ENCODE measurements at places on chromosomes 12 and 14.

DNA sequence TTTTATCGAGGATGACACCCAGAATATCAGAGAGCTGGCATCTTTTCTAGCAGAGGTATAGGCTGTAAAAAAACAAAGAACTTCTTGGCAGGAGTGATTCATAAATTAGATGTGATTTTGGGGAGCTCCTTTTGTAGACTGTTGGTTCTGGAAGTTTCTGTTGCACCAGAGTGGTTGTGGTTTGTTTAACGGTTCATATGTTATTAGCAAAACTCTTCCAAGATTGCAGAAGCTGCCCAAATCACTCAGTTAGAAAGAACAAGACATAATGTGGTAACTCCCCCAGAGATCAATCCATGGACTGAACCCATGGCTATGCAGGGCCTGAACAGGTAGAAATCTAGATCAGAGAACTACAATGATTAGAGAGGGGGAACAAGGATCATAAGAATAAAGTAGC is 6.7 kb upstream of the RNASE10 start:
- no peak for DNase-seq

DNA sequence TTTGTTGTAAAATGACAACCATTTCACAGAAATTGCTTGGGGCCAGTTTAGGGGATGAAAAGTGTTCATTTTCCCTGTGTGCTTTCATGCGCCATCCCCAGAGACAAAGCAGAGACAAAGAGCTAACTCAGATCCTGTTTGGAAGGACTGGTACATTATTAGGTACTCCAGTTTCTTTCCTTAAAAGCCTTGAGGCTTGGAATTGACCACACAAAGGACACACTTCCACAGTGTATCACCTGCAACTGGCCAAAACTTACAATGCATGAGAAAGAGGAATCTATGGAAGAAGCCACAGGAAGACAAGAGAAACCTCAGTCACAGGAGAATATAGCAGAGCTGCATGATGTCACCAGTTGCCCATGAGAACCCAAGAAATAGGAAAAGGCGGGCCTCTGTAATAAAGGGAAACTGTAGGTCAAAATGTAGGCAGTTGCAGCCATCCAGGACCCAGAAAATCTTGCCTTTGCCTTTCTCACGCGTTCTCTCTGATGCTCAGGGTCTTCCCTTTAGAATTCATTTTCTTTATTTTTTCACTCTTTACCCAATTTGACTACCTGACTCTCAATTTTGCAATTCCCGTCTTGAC is 339.0 kb downstream of the RMST start:
- no peak for DNase-seq

GRCh38 chr14:53714495-53715192 is 242.0 kb downstream of the BMP4 start:
- DNase-seq = no peak

DNA sequence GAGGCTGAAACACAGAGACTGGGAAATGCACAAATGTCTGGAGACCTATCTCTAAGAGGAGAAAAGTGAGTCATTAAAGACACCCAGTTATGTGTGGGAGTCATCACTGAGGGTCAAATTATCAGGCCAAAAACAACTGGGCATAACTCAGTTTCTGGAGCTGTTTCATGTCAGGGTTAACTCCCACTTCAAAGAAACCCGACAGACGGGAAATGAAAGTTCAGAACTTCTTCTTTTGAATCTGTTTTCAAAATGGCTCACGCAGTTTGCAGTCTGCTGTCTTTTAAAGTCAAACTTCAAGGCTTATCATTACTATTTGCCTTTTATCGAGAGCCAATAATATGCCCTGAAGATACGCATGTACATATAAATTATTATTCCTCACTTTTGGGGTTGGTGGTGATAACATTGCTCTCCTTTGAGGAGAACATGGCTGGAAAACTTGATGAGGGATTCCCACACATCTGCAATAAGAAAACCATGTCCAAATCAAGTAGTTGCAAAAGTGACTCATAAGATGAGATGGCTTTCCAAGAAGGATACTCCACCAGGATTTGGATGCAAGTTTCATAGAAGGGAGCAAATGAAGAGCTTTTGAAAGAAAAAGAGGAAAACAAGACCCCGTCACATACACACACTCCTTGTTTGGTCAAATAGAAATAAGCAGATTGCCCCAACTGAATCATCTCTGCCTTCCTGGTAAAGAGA is 341.4 kb downstream of the ADAMTS20 start:
- no peak for DNase-seq

- no peak for DNase-seq
Measured at GRCh38 chr12:48695859-48696258, 13.8 kb upstream of the KANSL2 start.

DNA sequence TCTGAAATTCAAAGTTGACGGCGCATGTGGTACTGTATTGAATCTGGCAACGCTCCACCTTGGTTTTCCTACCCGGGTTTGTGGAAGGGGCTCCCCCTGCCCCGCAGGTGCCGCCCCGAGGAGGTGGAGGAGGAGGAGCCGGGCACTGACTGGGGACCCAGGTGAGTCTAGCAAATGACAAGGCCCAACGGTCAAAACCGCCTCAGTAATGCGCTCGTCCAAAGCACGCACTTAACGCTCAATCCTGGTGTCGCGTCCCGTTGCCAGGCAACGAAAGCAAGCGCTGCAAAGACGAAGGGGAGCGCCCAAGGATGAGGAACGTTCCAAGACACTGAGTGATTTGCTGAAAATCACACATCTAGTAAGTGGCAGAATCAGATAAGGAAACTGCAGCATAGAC is 24.0 kb upstream of the CLEC4E start:
- DNase-seq = no peak

- DNase-seq = no peak
Measured at GRCh38 chr12:117847371-117847770, 121.4 kb downstream of the KSR2 start.

GRCh38 chr14:64092338-64092737 is 201.8 kb downstream of the ESR2 start:
- no peak for DNase-seq

DNA sequence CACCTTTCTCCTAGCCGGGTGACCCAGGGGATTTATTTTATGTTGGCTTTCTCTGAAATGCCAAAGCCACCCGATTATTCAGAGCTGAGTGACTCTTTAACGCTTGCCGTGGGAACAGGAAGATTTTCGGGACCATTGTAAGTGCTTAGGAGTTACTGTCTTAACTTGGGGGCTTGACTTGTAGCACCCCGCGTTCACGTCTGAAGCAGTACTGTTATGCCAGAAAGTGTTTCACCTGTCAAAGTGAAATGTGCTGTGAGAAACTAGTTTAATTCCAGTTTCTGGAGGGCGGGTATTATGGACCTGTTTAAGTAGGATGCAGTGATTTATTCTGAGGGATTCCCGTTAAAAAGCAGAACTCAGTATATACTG is 218 bp downstream of the LYSET start:
- no peak for DNase-seq

- DNase-seq = no peak
Measured at GRCh38 chr12:91239481-91239880, 56.9 kb upstream of the DCN start.

- no peak for DNase-seq
Measured at GRCh38 chr12:71061451-71061850, 96.3 kb downstream of the TSPAN8 start.

DNA sequence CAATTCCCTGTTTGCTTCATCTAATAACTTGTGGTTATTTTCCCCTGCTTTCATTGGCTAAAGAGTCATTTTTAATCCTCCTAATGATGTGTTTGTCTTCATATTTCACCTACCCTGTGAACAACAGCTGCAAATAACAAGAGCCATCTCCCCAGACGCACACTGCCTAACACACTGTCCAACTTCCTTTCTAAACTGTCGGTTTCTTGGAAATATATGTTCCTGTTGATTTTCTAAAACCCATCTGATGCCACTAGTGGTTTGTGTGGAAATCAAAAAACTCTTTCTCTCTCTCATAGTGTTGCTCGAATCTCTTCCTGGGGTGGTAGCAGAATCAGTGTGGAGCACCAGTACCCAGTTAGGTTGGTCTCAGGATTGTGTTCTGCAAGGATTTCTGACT is 226.9 kb downstream of the EPS8 start:
- DNase-seq = no peak

GRCh38 chr14:59275668-59276067 is 87.2 kb downstream of the DAAM1 start:
- no peak for DNase-seq

DNA sequence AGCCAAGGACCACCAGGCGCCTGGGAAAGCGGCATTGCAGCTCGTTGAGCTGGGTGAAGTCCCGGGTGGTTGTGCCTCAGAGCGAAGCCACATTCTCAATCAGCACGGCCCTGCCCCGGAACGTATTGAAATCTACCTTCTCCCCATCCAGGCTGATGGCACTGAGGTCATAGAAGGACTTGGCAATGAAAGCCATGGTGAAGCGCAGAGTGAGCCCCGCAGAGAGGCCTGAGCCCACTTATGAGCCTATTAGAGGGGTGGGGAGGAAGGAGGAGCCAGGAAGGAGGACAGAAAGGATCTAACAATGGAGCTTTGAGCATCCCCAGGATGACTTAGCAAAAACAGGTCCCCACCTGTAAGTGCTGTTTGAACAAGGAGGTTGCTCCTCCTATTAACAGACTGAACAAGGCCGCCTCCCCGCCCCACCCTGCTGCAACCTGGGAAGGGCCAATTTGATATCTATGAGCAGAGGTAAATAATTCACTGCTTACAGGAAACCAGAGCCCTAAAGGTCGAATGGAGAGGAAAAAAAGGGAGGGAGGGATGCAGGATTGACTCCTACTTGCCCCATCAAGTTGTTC is at the start of gene GPX2:
Gene GPX2 (minus strand): TSS at position 215 of the 581 bp plus-strand sequence. CDS start 19 bp downstream, at position 196.
- no peak for DNase-seq

GRCh38 chr14:96852823-96853422 is 55.7 kb downstream of the VRK1 start:
- no peak for DNase-seq

GRCh38 chr12:67025543-67026114 is 243.5 kb upstream of the CAND1 start:
- peak; percentile 82 for DNase-seq

GRCh38 chr12:4064008-4064407 is 190.8 kb upstream of the PARP11 start:
- DNase-seq = no peak

Measured in activated CD8-positive, alpha-beta memory T cell treated with anti-CD3 and anti-CD28 coated beads, Interleukin-2, amount 50 U/mL, for 48 hours (primary cell).